Motor neuron (in vitro differentiated cells): ENCODE measurements at places on chromosomes 3 and 15.

- ATAC-seq, result no peak
Measured at GRCh38 chr3:190308154-190308553, 14.1 kb downstream of the CLDN1 start.

- ATAC-seq, result no peak
Measured at GRCh38 chr3:194231929-194232832, 96.2 kb downstream of the HES1 start.

DNA sequence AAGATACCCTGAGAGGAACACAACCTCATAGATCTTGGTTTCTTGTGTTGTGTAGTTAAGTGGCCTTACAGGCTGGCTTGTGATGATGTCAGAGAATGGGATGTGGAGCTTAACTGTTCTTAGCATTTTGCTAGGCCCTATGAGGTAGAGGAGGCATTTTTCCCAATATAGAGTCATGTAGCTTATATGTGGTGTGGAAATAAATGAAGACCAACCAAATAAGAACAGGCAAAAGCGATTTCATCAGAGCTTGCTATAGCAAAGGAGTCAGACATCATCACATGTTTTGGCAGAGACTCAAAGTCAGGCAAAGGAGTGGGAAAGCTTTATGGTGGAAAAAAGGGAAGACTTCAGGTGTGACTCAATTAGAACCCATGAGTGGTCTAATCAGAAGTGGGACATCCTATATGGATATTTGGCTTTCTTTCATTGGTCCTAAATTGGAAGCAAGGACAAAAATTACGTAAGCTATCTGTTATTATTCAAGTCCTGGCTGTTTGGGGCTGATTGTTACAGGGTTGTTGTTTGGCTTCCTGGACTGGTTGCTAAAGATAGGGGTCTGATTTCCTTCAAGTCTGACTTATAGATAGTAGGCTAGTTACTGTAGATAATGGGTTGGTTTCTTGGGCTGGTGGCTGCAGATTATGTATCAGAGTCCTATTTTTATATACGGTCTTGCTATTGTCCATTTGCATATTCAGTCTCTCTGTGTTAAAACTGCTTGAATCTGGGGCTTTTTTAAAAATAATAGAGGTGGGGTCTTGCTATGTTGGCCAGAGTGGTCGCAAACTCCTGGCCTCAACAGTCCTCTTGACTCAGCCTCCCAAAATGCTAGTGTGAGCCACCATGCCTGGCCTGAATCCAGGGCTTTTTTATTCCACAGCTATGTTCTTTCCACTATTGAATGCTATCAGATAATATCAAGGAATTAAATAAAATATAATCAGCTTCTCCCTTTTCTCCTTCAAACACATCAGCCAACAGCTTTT, 30.3 kb upstream of the SETD2 start:
- ATAC-seq, result no peak

DNA sequence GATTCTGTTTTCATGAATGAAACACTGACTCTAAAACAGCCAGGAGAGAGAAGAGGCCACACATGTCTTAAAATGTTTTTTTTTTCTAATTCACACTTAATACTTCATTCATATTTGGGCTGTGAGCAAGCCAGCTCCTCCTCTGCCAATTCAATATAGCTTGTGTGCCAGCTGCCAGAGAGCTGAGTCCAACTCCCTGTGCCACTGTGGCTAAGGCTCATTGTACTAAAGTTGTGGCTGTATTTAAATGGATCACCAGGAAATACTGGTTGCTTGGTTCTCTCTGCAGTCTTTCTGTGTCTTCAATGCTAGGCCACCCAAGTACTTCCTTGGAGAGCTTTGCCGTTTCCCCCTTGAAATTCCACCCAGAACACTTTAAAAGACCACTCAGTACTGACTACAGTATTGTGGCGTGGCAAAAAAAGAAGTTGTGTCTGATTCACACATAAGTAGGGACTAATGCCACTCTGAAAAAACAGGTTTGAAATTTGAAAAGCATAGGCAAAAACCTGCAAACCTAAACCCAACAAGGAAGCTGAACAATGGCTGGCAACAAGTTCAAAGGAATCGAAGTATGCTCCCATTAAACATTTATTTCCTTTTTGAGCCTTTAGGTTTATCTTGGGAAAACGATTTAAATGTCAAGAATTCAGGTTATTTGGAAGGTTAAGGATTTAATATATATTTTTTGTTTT, 524.7 kb downstream of the DIPK2A start:
- ATAC-seq, result no peak

DNA sequence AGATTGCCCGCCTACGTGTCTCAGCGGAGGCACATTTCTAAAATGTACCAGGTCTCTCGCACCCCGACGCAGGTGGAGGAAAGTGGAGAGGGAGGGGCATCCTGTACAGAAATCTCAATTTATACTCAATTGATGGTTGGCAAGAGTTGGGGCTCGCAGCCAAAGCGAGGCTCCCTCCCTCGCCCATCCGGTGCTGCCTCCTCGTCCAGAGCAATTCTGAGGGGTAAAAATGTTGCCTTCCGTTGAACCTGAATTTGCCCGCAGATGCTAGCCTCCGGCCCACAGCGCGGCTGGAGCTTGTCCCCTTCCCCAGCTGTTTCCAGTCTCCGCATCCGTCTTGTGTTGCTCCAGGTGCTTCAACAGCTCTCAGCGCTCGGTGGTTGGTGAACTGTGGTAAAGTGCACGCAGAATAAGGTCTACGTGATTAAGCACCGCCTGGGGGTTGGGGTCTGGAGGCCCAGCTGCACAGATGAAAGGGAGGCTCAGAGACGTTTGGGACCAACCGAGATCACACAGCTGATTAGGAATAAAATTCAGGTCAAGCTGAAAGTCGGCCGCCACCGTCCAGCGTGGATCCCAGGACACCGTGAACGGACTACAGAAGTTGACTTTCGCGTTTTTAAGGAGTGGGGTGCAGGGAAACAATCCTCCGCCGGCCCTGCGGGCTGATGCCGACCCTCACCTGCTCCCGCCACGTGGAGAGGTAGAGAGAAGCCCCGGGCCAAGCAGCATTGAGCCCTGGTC, 846 bp upstream of the POLG start:
- ATAC-seq, result peak; percentile 2

- ATAC-seq, result no peak
Measured at GRCh38 chr3:135272026-135272669, 477.1 kb downstream of the EPHB1 start.

DNA sequence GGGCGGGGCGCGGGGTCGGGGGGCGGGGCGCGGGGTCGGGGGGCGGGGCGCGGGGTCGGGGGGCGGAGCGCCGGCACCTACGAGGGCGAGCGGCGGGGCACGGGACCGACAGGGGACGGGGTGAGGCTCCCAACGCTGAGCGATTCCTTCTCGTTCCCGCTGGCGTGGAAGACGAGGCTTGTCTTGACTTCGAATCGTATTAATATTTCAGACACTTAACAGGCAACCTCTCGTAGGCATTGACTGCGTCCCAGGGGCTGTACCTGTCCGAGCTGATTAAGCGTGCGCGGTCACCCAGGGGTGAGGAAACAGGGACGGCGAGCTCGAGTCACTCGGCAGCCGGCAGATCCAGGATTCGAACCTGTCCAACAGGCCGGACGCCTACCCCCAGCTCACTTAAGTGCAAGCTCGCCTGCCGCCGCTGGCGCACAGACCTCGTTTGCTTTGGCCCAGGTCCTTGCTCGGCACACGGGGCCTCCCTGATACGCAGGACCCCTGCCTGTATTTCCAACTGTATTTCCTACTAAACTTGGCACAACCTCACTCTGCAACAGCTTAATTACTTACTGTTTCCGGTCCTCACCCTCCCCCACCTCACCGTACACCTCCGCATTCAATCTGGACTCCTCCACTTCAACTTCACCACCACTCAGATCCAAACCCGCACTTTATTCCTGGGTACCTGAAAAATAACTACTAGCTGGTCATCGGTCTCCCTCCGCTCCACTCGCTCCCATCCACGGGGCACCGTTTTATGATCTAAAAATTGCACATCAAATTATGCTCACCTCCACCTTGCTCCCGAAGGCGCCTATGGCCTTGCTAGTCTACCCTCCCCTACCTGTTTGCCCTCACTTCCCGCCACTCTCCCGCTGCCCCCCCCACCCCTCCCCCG, 722 bp upstream of the ZXDC start:
- peak; percentile 40 for ATAC-seq

GRCh38 chr15:82964890-82965289, 12.4 kb upstream of the HOMER2 start:
- no peak for ATAC-seq

GRCh38 chr3:66502245-66502874, 1.5 kb upstream of the LRIG1 start:
- no peak for ATAC-seq

DNA sequence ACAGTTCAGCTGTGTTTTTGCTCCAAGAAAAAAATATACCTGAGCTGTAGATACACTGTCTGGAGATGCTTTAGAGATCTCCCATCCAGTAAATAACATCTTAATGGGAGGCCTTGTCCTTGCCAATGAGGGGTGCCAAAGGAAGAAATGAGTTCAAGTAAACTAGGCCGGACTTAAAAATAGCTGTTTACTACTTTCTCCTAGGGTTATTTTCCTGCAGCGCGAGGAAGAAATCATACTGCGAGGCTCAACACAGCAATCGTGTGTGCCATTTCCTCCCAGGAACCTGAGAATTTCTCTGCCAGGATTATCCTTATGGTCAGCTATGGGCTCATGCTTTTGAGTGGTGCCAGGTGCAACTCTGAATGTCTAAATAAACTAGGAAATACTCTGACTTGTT, 71.9 kb downstream of the CMTM8 start:
- no peak for ATAC-seq

DNA sequence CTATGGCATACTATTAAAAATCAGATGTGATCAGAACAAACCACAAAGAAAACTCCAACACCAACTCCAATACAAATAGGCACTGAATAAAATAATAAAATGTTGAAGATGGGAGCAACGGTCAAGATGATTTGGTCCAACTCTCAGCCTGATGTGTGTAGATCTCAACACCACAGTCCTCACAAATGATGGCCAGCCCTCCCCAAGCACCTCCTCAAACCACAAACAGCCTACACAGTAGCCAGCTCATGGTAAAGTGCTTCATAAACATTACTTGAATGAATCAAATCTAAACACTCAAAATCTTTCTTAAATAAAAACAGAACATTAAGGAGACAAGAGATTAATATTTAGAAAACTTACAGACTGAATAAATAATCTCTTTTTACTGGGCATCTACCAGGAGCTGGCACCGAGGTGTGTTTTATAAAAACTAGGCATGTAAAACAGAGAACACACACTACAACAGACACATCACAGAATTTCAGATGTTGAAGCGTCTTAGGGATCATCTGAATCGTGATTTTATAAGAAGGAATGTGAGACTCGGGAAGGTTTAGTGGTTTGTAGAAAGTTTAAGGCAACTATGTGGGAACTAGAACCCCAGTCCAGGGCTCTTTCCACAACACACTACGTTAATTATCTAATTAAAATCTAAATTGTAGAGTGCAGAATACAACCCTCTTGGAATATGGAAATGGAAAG, 102.4 kb downstream of the MYLK start:
- no peak for ATAC-seq

DNA sequence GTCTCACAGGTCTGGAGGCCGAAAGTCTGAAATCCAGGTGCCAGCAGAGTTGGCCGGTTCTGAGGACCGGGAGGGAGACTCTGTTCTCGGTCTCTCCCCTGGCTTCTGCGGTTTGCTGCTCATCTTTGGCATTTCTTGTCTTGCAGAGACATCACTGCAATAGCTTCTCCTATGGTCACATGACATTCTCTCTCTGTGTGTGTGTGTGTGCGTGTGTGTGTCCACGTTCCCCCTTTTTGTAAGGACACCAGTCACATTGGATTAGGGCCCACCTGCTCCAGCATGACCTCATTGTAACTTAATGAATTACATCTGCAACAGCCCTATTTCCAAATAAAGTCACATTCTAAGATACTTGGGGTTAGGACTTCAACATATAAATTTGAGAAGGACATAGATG, 12.4 kb upstream of the ATP10A start:
- ATAC-seq, result no peak

GRCh38 chr3:197706658-197707057, 30.0 kb downstream of the RUBCN start:
- no peak for ATAC-seq

GRCh38 chr3:182626484-182627467, 166.5 kb upstream of the ATP11B start:
- no peak for ATAC-seq

DNA sequence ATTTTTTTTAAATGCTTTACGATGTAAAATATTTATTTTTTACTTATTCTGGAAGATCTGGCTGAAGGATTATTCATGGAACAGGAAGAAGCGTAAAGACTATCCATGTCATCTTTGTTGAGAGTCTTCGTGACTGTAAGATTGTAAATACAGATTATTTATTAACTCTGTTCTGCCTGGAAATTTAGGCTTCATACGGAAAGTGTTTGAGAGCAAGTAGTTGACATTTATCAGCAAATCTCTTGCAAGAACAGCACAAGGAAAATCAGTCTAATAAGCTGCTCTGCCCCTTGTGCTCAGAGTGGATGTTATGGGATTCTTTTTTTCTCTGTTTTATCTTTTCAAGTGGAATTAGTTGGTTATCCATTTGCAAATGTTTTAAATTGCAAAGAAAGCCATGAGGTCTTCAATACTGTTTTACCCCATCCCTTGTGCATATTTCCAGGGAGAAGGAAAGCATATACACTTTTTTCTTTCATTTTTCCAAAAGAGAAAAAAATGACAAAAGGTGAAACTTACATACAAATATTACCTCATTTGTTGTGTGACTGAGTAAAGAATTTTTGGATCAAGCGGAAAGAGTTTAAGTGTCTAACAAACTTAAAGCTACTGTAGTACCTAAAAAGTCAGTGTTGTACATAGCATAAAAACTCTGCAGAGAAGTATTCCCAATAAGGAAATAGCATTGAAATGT, 15.6 kb downstream of the THBS1 start:
- ATAC-seq, result no peak

DNA sequence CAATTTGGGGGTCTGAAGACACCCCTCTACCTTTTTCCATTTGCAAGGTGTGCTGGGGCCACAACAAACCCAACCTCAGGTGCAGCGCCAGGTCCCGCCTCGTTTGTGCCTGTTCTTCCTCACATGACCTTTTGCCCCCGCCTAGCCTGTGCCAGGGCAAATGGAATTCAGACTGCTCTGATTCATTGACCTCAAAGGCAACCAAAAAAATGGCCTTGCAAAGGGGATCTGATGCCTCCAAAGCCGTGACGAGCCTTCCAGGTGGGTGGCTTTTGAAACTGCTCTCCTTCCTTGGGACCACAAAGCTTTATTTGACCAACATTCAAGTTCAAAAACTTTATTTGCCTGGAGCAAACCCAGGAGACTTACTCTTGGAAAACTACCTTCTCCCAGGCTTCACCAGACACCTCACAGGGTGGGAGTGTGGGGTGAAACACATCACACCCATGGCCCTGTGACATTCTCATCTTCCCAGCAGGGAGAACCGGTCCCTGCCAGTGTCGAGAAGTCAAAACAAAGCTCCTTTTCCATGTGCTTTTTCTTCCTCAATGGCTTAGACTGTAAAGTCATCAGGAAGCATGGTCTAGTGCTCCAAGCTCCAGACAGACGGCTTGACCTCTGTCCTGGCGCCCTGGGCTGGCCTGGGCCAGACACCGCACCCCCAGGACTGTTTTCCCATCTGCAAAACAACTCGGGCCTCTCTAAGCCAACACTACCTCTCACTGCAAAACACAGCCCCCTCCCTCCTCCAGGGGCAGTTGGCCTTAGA, 103.9 kb upstream of the HES1 start:
- ATAC-seq, result no peak

GRCh38 chr15:101646672-101647071, 5.5 kb downstream of the TM2D3 start:
- ATAC-seq, result no peak
